Lung (tissue), 17 donors: ENCODE measurements at places on chromosomes 7 and 10. TPM values are rescaled to one million over a fixed set of nuclear protein-coding genes. Genes with fewer than 3 reads are reported as not detected.

DNA sequence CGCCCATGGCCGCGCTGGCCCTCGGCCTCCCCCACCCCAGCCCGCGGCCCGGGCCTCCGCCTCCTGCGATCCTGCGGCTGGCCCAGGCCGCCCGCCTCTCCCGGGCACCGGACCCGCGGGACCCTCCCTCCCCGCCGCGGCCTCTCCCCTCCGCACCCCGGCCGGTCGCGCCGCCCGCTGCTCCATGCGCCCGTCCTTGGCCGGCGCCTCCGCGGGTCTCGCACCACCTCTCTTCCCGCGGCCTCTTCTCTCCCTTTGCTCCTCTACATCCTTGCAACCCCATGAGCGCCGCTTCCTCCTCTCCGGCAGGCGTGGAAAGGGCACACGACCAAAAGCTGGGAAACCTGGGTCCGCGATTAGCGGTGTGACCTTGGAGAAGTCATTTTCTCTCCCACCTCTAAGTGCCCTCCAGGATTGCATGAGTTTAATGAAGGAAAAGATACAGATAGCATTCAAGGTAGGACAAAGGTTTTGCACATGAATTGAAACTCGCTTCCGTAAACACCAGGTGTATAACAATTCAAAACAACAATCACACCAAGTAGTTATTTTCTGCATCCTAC is 448 bp upstream of the SRPK2 start:
- peak; percentile 61 for DNase-seq

- no peak for DNase-seq
Observed at GRCh38 chr10:88149906-88150305, 286.5 kb downstream of the PTEN start.

GRCh38 chr7:25647872-25648271 is 419.6 kb upstream of the NPVF start:
- no peak for DNase-seq

The RBP3 gene
- not detected for total RNA-seq

DNA sequence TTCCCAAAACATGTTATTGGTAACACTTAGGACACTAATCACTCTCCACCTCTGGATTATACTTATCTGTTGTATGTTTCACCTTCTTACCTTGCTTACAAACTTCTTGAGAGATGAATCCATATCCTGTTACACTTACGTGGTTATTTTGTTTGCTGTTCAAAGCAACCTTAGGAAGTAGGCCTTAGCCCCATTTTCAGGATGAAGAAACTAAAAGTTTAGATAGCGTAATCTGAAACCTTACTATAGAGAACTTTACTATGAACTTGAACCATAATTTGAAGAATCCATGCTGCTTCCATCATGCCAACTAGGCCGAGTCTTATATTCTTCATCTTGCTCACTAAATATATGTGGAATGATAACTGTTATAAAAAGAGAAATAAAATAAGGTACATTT is 4.6 kb downstream of the TES start:
- DNase-seq = no peak

DNA sequence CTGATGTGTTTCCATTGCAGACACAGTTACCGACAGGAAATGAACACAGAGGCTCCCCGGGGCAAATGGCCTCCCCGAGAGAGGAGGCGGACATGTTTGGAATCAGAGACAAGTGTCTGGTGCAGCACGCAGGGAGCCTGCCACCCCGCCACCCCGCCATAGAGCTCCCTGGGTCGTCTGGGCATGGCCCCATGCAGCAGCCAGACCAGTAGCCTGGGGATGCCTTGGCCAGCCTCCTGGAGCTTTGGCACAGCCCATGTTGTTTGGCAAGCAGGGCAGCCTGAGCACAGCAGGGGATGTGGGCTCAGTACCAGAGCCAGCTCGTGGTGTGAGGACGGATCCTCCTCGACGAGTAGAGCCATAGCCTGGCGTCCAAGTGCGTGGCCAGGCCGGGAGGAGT is 80.8 kb downstream of the NKX6-2 start:
- DNase-seq = peak; percentile 6

The PAXIP1 gene
- total RNA-seq = 15.3 TPM

The MMRN2 gene
- total RNA-seq = 42.3 TPM

The LIPN gene
- total RNA-seq = 0.55 TPM

- DNase-seq = no peak
Observed at GRCh38 chr10:106904209-106904608, 260.3 kb downstream of the SORCS1 start.

GRCh38 chr10:36341471-36341870 is 699.4 kb upstream of the FZD8 start:
- DNase-seq = no peak

DNA sequence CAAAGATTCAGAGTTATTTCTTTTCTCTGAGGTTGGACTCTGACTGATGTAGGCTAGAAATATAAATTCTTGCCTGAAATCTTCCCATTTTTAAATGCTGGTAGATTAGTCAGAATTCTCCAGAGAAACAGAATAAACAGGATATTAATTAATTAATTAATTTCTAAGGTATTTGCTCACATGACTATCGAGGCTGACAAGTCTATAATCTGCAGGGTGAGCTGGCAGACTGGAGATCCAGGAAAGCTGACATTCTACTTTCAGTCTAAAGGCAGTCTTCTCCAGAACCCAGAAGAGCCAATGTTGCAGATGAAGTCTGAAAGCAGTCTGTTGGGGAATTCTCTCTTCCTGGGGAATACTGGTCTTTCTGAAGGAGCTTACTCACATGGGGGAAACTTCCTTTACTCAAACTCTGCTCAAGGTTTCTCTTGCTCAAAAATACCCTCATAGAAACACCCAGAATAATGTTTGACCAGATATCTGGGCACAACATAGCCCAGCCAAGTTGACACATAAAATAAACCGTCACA is 189.7 kb downstream of the KIF20B start:
- DNase-seq = no peak

DNA sequence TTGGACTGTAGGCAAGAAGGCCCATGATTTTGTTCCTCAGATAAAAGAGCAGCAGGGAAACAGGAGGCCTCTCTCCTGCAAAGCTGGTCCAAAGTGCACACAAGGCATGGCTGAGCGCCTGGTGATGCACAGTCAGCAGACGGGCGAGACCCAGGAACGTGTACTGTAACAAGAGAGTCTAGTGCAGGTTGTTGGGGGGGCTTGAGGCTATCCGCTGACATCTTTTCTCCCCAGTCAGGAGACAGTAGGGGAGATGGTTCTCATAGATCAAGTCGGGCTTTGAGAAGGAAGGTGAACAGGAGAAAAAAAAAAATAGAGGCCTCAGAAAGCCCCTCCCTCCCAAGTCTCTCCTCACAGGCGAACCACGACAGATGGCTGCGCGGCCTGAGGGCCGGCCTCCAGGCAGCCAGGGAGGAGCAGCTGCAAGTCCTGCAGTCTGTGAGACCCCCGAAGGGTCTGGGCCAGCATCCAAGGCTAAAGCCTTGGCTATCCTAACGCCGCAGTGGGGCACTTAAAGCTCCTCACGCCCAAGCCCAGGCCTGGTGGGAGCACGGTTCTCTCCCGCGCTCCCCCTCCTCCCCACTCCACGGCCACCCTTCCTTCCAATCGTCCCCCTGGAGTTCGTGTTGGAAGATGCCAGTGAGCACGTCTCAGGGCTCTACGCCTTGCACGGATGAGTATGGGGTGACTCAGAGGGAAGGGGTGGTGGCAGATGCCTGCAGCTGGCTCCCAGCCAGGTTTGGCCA is 68.3 kb downstream of the PRKAG2 start:
- DNase-seq = no peak

- DNase-seq = no peak
Observed at GRCh38 chr10:102705531-102705930, 8.7 kb downstream of the ARL3 start.

The CAMK2B gene
- 0.40 TPM for total RNA-seq

The MGMT gene
- total RNA-seq = 39.6 TPM

GRCh38 chr10:3781468-3782145 is 3.4 kb downstream of the KLF6 start:
- peak; percentile 62 for DNase-seq

DNA sequence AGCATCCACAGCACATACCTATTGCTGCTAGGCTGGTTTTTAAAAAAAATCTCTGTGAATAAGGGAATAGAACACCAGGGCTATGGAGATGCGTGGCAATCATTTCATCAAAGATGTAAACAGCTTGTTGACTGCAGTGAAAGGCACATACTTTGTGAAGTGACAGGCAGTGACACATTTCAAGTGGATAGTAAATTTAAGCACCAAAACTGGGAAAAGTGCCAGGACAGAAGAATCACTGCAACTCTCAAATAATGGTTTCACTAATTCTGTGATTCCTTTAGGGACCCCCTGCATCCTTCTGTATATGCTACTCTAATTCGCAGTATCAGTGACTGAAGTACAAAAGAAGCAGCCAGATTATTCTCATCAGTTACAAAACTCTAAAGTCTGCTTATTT is 145.2 kb upstream of the KLF14 start:
- DNase-seq = no peak

- DNase-seq = no peak
Observed at GRCh38 chr7:54967377-54967776, 51.4 kb upstream of the EGFR start.

- no peak for DNase-seq
Observed at GRCh38 chr10:107747851-107748250, 583.3 kb upstream of the SORCS1 start.

DNA sequence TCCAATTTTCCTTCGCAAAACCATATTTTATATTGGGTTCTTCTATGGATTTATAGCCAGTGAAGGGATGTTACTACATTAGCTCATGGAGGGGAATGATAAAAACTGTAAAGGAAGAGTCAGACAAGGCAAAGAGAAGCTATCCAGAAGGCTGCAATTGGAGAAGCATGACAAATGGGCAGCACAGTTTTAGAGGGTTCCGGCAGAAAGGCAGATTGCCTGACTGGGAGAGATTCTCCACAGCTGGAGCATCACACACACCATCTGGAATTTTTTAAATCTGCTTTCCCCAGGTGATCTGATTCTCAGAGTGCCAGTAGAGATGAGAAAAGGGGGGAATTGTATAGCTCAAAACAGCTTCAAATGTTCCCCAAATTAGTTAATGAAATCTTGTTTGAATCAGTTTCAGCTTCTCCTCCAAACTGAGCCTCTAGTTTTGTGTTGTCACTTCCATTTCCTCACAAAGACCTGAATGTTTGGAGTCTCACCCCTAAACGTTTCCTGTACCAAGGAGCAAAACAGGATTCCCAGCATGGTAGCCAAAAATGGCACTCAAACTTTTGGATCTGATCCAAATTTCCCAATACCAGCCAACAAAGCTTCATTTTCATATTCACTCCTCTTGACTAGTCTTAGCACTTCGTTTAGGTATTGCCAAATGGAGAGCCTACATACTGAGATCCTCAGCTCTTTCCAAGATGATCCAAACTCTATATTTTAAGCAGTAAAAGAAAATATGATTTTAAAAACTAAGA is 177.5 kb downstream of the HPSE2 start:
- peak; percentile 57 for DNase-seq

The PDE6C gene
- not detected for total RNA-seq
